ENCODE measurements at places on chromosomes 13 and 19. TPM values are rescaled to one million over a fixed set of nuclear protein-coding genes. Genes with fewer than 3 reads are reported as not detected.

GRCh38 chr13:47237571-47237970, 340.7 kb upstream of the HTR2A start:
- H3K4me3 ChIP-seq: no peak overlapping the region
- H3K27ac ChIP-seq: no peak overlapping the region
- no peaks in the 10 kb centered on the region for H3K27me3 ChIP-seq
- no peak for DNase-seq
- H3K4me1 ChIP-seq: no peaks in the 10 kb centered on the region
- no peaks in the 10 kb centered on the region for H3K36me3 ChIP-seq

DNA sequence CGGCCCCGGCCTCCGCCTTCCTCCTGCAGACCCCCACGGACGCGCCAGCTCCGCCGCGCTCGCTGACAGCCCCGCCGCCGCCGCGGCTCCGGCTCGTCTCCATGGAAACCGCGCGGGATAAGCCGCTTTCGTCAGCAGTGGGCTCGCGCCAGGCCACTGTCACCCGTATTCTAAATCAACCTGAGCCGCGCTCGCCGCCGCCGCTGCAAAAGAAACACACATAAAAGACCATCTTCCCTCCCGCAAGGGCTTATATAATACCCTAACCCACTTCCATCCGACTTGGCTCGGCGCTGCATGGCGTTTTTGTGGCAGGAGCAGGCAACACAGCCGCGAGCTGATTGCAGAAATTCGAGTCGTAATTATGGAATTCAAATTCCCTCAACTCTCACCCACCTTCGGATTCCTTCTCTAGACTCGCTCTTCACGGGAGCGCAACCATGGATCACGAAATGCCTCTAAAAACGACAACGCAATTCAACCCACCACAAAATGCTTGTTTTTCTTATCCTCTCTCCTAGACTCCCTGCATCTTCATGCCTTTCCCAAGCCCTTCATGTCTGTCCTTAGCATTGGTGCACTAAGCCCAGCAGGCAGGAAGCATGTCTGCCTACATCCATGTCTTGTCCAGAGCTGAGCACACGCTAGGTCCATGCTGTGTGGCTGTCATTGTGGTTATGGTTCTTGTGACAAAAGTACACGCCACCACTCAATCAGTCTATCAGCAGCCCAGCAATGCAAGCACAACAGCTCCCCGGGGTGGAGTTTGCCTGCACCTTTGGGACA, at the start of gene AMER2:
Gene AMER2, minus strand, starts transcription at position 772 of the 786 bp plus-strand sequence. Its CDS starts 669 bp downstream, at position 103.
- H3K27ac ChIP-seq: no peak within 1 kb of the TSS
- H3K27me3 ChIP-seq: peaks cover 74% of the 10 kb centered on the region
- peak within 1 kb of the TSS; percentile 44 for H3K4me3 ChIP-seq
- peak; percentile 38 for DNase-seq
- H3K4me1 ChIP-seq: no peaks in the 10 kb centered on the region

DNA sequence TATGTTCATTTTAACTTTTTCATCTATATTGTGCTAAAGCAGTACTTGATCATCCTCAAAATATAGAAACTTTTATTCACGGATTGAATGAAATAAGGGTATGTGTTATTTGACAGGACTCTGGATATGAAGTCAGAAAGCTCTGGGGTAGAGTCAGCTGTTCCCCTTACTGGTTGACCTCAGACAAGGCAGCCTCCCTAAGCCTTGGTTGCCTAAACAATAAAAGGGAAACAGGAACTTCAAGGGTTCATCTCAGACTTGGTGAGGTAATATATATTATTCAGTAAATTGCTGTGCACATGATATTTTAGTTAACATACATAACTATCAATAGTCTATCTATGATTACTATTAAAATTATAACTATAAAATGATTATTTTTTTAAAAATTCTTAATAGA, 13.6 kb downstream of the POLR1D start:
- H3K36me3 ChIP-seq: no peaks in the 10 kb centered on the region
- no peak overlapping the region for H3K4me3 ChIP-seq
- DNase-seq: no peak
- H3K27ac ChIP-seq: no peak overlapping the region
- H3K4me1 ChIP-seq: peaks cover 13% of the 10 kb centered on the region
- H3K27me3 ChIP-seq: no peaks in the 10 kb centered on the region

ZNF296 gene
- total RNA-seq: 3.4 TPM

- peaks cover 12% of the 10 kb centered on the region for H3K36me3 ChIP-seq
- peak overlapping the region; percentile 54 for H3K4me3 ChIP-seq
- H3K27me3 ChIP-seq: no peaks in the 10 kb centered on the region
- peak overlapping the region; percentile 98 for H3K27ac ChIP-seq
- no peak for DNase-seq
These were observed 1.3 kb upstream of the INTS6 start for GRCh38 chr13:51453959-51454703.

DNA sequence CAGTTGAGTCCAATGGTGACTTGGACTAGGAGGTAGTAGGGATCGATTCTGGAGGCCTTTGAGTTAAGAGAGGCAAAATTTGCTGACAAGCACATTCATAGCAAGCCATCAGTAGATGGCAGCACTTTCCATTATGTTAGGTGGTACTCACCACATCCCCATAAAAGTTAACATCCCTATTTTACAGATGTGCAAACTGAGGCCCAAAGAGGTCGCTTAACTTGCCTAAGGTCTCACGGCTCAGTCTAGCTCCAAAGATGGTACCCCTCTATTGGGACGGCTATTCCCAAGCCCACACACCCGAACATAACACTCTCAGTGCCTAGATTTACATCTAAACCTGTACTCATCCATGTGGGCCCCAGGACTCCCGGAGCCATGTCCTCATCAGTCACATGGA, 21.5 kb upstream of the FOSB start:
- H3K4me1 ChIP-seq: peaks cover 4% of the 10 kb centered on the region
- peak; percentile 62 for DNase-seq
- H3K27me3 ChIP-seq: no peaks in the 10 kb centered on the region

DNA sequence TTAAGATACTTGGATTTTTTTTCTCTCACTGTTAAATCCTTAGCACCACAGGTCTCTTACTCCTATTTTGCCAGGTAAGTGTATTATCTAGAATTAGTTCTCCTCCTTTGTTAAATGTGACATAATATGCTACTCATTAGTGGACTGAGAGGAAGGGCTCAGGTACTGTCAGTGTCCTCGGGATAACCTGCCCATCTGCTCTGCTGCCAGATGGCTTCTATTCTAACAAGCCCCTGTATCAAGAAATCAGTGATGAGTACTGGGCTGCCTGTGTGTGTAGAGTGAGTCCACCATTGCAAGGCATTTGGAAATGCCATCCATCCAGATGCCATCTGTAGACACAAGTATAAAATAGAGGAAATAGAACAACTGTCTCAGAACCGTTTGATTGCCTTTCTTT, 209.6 kb downstream of the ATP8A2 start:
- no peak overlapping the region for H3K27ac ChIP-seq
- no peaks in the 10 kb centered on the region for H3K36me3 ChIP-seq
- no peaks in the 10 kb centered on the region for H3K27me3 ChIP-seq
- H3K4me1 ChIP-seq: no peaks in the 10 kb centered on the region
- no peak for DNase-seq

- DNase-seq: peak; percentile 99
- H3K4me3 ChIP-seq: peak within 1 kb of the TSS; percentile 89
- H3K4me1 ChIP-seq: peaks cover 8% of the 10 kb centered on the region
- peak within 1 kb of the TSS; percentile 74 for H3K27ac ChIP-seq
- no peaks in the 10 kb centered on the region for H3K27me3 ChIP-seq
- no peaks in the 10 kb centered on the region for H3K36me3 ChIP-seq
These were observed at the start of gene ELOF1 for GRCh38 chr19:11558881-11559828. Gene ELOF1 (minus strand): TSS chr19:11559230. CDS start chr19:11554347, 4,883 bp downstream.

GZMM gene
- total RNA-seq: not detected

DNA sequence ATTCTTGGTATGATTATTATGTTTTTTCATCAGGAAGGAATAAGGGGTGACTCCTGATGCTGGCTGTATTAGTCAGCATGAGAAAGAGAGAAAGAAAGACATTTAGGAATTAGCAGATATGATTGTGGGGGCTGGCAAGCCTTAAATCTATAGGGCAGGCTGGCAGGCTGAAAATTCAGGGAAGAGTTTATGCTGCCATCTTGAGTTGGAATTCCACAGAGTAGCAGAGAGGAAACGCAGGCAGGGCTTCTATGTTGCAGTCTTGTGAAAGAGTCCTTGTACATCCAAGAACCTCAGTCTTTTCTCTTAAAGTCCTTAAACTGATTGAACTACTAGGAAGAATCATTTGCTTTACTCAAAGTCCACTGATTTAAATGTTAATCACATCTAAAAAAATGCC, 262.7 kb upstream of the SLC10A2 start:
- H3K27ac ChIP-seq: no peak overlapping the region
- H3K4me3 ChIP-seq: no peak overlapping the region
- peak; percentile 18 for DNase-seq
- H3K36me3 ChIP-seq: no peaks in the 10 kb centered on the region
- H3K27me3 ChIP-seq: no peaks in the 10 kb centered on the region

CHAF1A gene
- total RNA-seq: 15.3 TPM

NPAS1 gene
- 2.9 TPM for total RNA-seq
